Thoracic aorta (tissue), 2 donors: ENCODE measurements at places on chromosomes 2 and 18. TPM values are rescaled to one million over a fixed set of nuclear protein-coding genes. Genes with fewer than 3 reads are reported as not detected.

DNA sequence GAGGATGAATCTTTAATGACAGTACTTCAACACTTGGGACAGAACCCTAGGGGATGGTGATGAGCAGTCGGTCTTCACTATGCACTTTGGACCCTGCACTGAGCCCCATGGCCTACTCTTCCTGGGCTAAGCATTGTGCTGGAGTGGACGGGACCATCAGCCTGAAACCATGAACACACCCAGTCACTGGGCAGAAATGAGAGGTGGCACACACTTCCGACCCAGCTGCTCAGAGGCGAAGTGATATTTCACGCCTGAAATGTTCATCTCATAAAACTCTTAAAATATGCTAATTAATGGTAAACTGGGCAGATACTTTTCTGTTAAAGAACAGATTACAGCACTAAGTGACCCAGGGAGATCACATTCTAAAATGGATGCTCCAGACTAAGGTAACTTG, 150.3 kb upstream of the NDUFV2 start:
- H3K36me3 ChIP-seq = no peaks in the 10 kb centered on the region
- no peak overlapping the region for H3K4me3 ChIP-seq
- no peak overlapping the region for H3K27ac ChIP-seq
- DNase-seq = no peak
- H3K27me3 ChIP-seq = no peaks in the 10 kb centered on the region

DNA sequence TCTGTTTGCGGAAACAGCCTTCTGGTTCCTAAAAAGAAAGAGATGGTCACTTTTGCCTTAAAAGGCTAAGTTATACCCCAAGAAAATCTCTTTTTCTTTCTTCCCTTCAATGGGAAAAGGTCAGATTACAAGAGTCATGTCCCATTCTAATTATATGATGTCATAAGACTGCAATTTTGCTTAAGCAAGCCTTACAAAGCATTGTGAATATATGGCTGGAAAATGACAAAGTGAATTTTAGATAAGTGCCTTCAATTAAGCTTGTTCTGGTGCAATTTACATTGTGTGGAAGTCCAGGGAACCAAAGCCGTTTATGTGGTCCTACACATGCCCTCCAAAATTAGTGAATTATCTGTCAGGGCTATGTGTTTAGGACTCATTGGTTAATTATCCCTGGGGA, 7.6 kb upstream of the BMP10 start:
- no peak overlapping the region for H3K27ac ChIP-seq
- DNase-seq = no peak
- no peaks in the 10 kb centered on the region for H3K27me3 ChIP-seq

The PRKD3 gene
- total RNA-seq = 78.4 TPM

- no peaks in the 10 kb centered on the region for H3K27me3 ChIP-seq
- no peaks in the 10 kb centered on the region for H3K36me3 ChIP-seq
- peaks cover 14% of the 10 kb centered on the region for H3K4me1 ChIP-seq
- no peak overlapping the region for H3K4me3 ChIP-seq
- H3K27ac ChIP-seq = no peak overlapping the region
Measured at GRCh38 chr18:63283305-63284094, 36.1 kb downstream of the BCL2 start.

The AMER3 gene
- total RNA-seq = not detected

The SERPINB13 gene
- total RNA-seq = not detected

GRCh38 chr2:223916181-223916920, 28.8 kb downstream of the WDFY1 start:
- no peaks in the 10 kb centered on the region for H3K27me3 ChIP-seq
- peaks cover 13% of the 10 kb centered on the region for H3K4me1 ChIP-seq
- no peak overlapping the region for H3K27ac ChIP-seq
- peaks cover 9% of the 10 kb centered on the region for H3K36me3 ChIP-seq
- H3K4me3 ChIP-seq = no peak overlapping the region
- DNase-seq = no peak

The C2orf66 gene
- total RNA-seq = not detected

GRCh38 chr2:224309176-224309575, 92.7 kb downstream of the FAM124B start:
- DNase-seq = no peak
- H3K4me3 ChIP-seq = no peak overlapping the region
- H3K27ac ChIP-seq = no peak overlapping the region
- H3K4me1 ChIP-seq = no peaks in the 10 kb centered on the region
- H3K27me3 ChIP-seq = no peaks in the 10 kb centered on the region

The KCNK3 gene
- 19.6 TPM for total RNA-seq

DNA sequence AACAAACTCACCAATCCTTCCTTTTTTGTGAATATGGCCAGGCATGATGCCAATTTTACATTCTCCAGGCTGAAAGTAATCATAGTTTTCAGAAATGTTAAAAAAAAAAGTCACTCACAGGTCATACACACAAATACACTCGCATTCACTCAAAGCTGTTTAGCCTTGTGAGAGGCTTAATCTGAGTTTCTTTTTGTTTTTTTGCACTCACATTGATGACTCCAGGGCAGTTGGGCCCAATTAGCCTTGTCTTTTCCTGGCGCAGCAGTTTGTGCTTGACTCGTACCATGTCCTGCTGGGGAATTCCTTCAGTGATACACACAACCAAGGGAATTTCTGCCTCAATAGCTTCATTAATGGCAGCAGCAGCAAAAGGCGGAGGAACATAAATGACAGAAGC, 18.0 kb downstream of the SUCLG1 start:
- H3K4me3 ChIP-seq = no peak overlapping the region
- no peaks in the 10 kb centered on the region for H3K4me1 ChIP-seq

The PLCL1 gene
- 25.6 TPM for total RNA-seq

DNA sequence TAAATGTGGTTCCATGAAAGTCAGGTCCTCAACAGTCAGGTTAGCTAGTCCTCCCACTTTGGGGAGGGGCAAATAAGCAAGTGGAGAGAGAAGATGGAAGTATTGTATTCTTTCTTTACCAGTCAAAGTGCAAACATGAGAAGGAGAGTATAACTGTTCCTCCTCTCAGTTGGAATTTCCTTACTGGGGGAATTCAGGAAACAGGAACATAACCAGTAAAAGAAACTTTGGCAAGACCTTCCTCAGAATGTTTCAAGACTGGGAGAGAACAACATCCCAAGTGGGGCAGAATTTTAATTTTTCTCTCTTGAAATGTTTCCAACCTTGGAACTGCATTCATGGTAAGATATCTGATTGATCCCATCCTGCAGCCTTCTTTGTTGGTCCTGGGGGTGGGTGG, 552.4 kb upstream of the TNP1 start:
- DNase-seq = no peak
- H3K36me3 ChIP-seq = no peaks in the 10 kb centered on the region
- no peaks in the 10 kb centered on the region for H3K27me3 ChIP-seq
- H3K27ac ChIP-seq = peak overlapping the region; percentile 36
- peaks cover 43% of the 10 kb centered on the region for H3K4me1 ChIP-seq
- no peak overlapping the region for H3K4me3 ChIP-seq

The FSHR gene
- total RNA-seq = not detected

DNA sequence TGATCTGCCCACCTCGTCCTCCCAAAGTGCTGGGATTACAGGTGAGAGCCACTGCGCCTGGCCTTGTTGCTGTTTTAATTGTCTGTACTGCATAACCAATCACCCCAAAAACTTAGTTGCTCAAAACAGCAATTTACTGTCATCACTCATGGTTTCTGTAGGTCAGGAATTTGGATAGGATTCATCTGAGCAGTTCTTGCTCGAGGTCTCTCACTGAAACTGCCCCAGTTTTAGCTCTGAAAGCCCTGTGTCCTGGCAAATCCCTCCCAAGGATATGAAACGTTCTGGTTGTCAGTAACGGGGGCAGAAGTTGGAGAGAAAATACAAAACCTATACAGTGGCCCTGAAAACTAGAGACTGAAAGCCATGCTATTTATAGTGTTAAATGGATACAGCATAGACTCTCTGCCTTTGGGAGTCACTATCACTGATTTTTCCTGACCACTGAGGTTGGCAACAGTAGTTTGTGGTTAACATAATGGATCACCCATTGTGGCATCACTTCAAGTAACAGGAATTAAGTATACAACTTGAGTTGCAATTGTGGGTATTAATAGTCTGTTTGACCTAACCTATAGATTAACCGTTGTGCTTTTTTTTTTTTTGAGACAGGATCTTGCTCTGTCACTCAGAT, 27.2 kb upstream of the ERICH2 start:
- no peak overlapping the region for H3K27ac ChIP-seq
- no peaks in the 10 kb centered on the region for H3K4me1 ChIP-seq
- DNase-seq = no peak
- no peak overlapping the region for H3K4me3 ChIP-seq

DNA sequence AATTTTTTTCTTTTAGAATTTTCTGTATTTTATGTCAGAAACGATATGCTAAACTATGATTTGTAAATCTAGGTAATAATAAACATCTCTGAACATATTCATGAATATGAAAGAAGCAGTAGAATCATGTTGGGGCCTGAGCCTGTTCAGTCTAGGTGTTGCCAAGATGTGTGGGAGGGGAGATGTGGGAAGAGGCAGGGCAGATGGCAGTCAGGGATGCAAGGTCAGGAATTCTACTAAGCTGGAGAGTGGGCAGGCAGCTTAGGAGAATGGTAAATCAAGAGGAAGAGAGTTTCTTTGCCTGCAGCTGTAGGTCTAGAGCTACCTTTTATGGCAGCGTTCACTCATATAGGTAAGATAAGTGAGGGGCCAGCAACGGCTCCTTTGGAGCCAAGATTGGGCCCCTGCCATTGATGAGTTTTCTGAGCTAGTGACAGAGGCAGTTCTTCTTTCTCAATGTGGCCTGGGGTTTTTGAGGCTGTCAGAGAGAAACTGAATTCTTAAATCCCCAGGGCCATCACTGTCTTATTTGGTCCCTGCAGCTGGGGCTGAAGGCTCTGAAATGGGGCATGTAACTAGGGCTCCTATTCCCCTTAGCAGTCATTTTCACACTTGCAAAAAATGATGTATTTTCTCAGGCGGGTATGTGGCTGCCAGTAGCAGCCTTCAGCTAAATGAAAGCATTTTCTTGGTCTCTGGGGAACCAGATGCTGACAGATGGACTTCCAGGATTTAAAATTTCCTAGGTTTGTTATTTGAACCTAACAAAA, 232.8 kb downstream of the PIK3C3 start:
- no peak overlapping the region for H3K4me3 ChIP-seq
- H3K4me1 ChIP-seq = no peaks in the 10 kb centered on the region
- no peak overlapping the region for H3K27ac ChIP-seq
- H3K27me3 ChIP-seq = no peaks in the 10 kb centered on the region
- DNase-seq = no peak

The DOK6 gene
- 2.1 TPM for total RNA-seq
